Stimulated activated CD4-positive, alpha-beta T cell treated with anti-CD3 and anti-CD28 coated beads, Interleukin-2, amount 100 ng/mL, for 24 hours (primary cell): ENCODE measurements at places on chromosomes 1 and 21.

DNA sequence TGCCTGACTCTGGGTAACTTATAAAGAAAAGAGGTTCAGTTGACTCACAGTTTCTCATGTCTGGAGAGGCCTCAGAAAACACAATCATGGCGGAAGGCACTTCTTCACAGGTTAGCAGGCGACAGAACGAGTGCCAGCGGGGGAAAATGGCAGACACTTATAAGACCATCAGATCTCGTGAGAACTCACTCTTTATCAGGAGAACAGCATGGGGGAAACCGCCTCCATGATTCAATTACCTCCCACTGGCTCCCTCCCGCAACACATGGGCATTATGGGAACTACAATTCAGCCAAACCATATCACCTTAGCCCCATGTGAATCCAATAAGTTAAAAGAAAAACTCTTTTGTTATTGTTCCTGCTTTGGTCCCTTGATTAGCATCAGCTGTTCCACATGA, 725.2 kb downstream of the LRRIQ3 start:
- DNase-seq, result no peak

- DNase-seq, result no peak
Observed at GRCh38 chr21:28473530-28474220, 519.0 kb downstream of the LTN1 start.

GRCh38 chr1:238476841-238477240, 586.1 kb upstream of the ZP4 start:
- DNase-seq, result no peak

GRCh38 chr21:36654324-36654723, 44.6 kb upstream of the SIM2 start:
- DNase-seq, result no peak

GRCh38 chr1:214123061-214123784, 135.4 kb downstream of the PROX1 start:
- DNase-seq, result peak; percentile 7
